ENCODE measurements at places on chromosomes 16 and 17. TPM values are rescaled to one million over a fixed set of nuclear protein-coding genes. Genes with fewer than 3 reads are reported as not detected.

Gene WFDC1
- total RNA-seq = 0.52 TPM

Gene PDILT
- not detected for total RNA-seq

Gene KREMEN2
- 18.2 TPM for total RNA-seq

Gene PLCG2
- total RNA-seq = 10.1 TPM

Gene TMC8
- 28.6 TPM for total RNA-seq

Gene WWOX
- 23.9 TPM for total RNA-seq

Gene DPEP1
- total RNA-seq = 1.7 TPM

Gene SOST
- 0.14 TPM for total RNA-seq

GRCh38 chr16:77918809-77919707 is 103.3 kb upstream of the CLEC3A start:
- no peak for DNase-seq

DNA sequence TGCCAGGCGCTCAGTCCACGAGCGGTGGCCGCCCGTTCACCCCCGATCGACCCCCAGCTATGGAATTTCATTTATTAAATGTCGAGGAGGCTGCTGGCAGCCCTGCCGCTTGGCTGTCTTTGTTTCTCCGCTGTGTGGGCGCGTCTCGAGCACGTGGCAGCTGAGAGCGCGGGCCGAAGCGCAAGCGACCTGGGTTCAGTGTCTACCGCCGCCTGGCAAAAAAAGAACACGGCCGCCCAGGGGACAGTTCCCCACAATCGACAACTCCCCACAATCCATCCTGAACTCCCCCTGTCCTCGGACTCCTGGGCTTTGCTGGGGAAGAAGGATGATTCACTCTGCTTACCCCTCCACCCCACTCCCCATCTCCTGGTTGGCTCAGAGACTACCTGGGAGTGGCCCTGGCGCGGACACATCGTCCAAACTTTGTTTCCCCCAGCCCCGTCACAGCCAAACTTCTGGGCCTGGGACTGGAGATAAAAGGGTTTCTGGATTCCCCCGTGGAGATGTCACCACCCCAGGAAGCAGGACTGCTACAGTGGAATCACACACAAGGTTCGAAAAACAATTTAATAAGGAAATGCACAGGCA is 1.7 kb upstream of the ANKRD13B start:
- DNase-seq = no peak

DNA sequence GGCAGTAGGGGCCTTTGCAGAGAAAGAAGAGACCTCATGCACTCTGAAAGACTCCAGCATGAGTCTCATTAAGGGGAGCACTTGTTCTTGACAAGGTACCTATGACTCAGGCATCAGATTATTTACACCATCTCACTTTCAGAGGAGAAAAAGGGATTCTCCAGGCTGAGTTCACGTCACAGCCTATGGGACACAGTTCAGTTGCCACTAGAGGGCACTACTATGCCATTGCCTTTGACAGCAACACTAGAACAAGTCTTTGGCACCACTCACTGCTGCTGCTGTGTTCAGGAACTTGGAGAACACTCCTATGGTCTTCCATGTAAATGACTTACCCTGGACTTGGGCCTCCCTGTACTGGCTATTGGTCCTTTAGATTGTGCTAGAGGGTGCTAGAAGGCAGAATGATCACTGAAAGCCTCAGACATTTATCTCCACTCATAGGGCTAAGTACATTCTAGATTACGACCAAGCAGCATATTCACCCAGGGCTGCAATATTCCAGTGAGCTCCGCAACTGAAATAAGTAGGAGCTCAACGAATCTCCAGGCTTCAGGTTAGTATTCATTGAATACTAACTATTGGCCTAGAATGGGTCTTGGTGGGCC is 225.1 kb upstream of the CA10 start:
- peak; percentile 4 for DNase-seq

DNA sequence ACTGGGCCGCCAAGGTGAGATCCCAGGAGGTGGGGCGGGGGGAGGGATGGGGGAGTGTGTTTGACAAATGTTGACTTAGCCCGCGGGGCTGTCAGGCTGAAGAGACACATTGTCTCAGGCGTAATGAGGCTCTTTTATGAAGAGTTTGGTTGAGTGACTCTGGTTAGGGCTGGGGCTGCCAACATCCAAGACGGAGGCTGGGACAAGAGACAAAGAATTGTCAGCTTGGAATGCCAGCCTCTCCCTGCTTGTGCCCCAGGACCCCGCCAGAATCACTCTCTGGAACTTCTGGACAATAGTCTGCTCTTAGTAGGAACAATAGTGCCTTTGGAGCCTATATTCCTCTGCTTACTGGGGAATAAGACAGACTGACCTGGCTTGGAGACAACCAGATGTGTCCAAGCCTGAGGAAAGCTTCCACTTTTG is 24.0 kb downstream of the PCTP start:
- DNase-seq = no peak

DNA sequence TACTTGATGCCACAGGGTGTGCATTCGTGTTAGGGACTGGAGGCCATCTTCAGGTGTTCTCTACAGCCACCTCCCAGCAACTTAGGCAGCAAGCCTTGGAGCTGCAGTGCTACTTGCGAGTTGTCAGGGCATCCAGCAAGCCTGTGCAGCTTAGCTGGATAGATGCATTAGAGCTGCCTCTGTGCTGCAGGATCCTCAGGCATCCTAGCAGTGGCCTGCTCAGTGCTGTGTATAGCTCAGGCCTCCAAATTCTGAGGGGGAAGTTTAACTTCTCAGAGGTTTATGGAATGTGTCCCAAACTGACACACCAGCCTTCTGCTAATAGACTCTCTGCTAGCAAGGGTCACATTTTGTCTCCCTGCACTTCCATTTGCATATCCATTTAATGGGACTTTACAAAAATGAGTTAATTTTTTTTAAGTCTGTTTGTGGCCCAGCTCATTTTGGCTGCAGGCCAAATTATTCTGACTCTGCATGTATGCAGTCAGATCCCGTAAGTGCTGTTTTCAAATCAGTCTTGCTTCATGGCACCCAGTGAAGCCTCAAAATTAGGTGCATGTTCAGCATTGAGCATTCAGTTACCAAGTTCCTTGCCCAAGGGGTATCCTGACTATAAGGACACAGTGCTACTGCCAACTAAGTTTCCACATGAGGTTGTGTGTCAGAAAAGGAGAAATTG is 6.8 kb downstream of the GABARAPL2 start:
- no peak for DNase-seq

GRCh38 chr17:1711804-1712203 is 1.6 kb upstream of the TLCD2 start:
- no peak for DNase-seq

GRCh38 chr16:87625241-87625797 is 23.0 kb downstream of the JPH3 start:
- no peak for DNase-seq

- DNase-seq = no peak
These were observed 225.0 kb downstream of the C16orf78 start for GRCh38 chr16:49598383-49599170.

- DNase-seq = no peak
These were observed 6.5 kb downstream of the FMNL1 start for GRCh38 chr17:45227926-45228762.

DNA sequence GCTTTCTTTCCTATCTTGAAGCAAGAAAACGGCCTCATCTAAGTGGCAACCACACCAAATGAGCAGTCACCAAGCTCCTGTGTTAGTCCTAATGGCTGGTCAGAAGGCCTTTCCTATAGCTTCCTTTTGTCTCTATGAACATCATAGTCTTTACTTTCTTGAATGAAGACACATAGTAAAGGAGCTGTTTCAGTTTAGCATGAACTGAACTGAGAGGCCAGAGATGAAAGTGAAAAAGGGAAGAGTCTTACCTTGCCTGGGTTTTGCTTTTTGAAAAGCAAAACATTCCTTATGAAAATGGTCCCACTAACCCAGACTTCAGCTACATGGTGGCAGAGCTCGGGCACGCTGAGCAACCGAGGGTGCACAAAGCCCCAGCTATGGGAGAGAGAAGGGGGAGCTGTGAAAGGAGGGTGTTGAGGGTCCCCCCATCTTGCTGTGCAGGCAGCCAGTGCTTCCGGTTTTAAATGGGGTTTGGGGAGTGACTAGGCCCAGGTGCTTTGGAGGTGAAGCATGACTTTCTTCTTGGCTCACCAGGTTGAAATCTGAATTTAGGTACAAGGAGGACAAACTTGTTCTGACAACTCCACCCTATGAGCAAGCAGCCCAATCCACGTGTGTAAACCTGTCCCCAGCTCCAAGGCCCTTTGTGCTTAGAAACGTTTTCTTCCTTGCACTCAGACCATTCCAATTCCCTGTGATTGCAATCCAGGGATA is 9.1 kb upstream of the PSMC3IP start:
- DNase-seq = no peak

- DNase-seq = no peak
These were observed 206.7 kb downstream of the CDH13 start for GRCh38 chr16:82833378-82833993.

DNA sequence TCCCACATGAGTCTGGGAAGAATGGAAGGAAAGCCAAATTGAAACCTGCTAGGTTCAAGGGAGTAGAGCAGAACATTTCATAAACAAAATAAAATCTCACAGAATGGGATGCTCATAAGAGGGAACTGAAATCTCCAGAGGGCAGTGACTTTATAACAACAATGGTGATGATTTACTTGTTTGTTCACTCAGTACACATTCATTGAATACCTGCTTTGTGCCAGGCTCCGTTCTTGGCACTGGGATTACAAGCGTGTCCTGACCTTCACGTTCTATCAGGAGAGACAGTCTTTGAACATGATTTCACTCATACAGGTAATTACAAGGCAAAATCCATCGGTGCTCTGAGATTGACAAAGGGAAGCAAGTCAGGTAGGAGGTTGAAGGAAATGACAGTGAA is 356.3 kb downstream of the HAPSTR1 start:
- DNase-seq = no peak

DNA sequence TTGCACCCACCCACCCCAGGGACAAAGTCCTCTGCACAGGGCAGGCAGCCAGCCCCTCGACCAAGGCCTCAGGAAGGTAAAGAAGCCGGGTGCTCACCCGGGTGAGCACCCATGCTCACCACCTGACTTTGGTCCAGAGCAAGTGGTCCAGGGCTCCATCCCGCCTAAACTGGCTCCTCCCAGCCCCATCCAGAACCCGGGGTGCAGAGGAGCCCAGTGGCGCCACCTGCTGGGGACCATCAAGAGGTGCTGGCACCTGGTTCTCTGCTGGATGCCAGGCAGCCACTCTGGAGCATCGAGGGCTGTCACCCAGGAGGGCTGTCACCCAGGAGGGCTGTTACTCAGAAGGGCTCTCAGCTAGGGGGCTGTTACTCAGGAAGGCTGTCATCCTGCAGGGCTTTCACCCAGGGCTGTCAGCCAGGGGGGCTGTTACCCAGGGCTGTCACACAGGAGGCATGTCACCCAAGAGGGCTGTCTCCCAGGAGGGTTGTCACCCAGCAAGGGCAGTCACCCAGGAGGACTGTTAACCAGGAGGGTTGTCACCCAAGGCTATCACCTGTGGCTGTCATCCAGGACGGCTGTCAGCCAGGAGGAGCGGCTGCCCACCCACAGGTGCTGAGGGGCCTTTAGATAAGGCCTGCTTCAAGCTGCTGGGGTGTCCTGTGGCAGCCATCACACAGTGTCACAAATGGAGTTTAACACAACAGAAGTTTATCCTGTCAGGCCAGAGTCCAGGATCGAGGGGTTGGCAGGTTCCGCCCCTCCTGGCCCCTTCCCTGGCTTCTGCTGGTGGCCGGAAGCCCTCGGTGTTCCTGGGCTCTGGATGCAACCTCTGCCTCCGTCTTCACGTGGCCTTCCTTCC is 98.5 kb downstream of the TNFRSF13B start:
- DNase-seq = no peak

DNA sequence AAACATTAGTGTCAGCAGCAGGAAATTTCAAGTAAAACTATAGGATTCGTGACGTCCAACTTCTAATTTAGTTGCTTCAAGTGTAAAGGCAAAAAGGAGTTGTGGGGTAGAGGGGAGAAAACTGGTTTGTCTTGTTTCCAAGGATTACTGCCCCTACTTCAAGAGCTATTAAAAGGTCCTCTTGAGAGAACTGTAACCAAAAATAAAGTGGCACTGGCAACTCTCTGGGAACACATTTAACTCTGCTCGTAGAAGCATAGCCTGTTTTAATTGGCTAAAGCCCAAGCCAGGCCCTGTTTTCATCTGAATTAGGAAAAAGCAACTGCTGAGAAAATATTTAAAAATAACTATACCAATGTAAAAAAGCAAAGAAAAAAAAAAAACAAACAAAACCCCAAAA is 51.8 kb upstream of the AKAP1 start:
- DNase-seq = no peak
